Stimulated activated CD8-positive, alpha-beta memory T cell treated with anti-CD3 and anti-CD28 coated beads, Interleukin-7, amount 100 ng/mL, for 4 hours (primary cell): ENCODE measurements at places on chromosomes 3 and 15.

DNA sequence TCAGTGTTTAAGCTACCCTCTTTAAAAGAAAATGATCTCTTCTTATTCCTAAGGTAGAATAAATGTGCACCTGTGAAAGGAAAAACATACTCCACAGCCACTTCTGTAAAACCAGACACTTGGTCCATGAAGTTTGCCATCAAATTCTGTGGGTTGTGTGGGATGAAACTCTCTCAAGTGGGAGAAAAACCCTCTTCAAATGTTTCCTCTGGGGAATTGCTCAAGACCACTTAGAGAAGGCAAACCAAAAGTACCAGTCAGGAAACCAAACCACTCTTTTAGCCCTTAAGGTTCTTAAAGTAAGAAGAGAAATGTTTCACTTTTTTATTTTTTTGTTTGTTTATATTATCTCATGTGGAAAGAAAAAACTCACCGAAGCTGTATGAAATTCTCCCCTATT is 1.2 kb downstream of the COL8A1 start:
- no peak for DNase-seq

DNA sequence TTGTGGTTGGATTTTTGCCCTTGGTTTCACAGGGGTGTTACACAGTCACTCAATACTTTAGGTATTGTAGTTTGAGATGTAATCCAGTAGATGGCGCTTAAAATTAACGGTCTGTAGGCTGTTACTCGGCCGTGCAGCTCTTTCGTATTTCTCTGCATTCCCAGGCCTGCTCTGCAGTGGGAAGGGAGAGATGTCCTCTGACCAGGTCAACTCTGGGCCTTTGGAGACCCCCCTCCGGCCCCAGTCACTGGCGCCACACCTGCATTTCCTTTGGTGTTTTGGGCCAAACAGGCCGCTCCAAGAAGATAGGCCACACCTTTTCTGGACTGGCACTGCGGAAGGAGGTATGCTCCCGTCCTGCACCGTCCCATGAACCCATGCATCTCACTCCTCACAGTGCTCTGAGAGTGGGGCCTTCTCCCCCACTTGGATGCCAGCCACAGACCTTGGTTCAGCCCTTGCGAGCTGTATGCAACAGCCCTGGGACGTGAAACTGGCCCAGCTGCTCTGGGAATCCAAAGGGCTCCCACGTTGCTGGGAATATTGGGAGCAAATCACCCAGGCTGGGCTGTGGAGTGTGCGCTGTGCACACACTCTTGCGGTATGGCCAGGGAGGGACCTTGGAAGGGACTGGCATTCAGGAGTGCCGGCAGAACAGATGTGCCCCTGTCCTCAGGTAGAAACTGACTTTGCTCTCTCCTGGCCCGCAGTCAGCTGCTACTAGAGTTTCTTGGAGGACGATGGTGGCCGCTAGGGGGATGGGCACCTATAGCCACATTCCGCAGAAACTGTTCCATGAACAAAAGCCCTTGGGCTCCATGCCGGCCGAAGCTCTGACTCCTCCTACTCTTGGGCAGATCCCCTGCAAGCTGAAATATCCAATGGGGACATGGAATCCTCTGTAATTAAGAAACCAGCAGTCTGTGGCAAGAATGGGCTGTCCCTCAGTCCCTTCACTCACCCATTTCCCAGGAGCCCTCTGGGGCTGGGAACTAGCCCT is 410.5 kb upstream of the CADM2 start:
- no peak for DNase-seq

DNA sequence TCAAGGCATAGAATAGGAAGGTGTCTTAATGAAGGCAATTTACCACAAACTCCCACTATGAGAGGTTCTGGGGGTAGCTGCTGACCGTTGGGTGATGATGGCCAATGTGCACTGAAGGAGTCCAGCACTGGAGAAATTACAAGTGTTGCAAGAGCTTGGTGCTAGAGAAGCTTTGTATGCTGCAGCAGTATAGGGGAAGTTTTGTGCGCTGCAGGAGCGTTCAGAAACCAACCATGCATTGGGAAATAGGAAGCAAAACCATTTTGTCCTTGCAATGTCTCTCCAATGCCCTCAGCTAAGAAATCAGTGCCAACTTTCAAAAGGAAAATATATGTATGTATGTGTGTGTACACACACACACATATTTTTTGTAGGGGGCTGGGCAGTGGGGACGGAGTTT is 441.6 kb upstream of the NAALADL2 start:
- no peak for DNase-seq

DNA sequence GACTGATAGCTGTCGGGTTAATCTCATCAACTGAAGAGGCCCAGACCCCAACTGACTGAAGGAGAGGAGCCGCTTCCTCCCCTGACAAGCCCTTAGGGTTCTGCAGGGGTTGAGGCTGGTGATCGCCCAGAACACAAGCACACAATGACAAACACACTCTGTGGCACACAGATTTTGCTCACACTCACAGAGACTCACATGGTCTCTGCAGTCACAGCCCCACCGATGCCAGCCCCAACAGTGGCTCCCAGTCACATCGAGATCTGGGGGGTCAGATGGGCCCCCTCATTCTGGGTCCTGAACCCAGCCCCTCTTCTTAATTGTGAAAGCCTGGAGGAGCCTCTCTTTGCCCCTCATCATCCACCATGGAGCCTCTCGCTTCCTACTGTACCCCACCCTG is 16.7 kb downstream of the PTH1R start:
- DNase-seq = no peak

GRCh38 chr15:62474771-62475124 is 309.7 kb upstream of the C2CD4B start:
- no peak for DNase-seq
